Esophagus mucosa (tissue), 1 donor: ENCODE measurements at places on chromosomes 16 and 17.

- ATAC-seq = no peak
Measured at GRCh38 chr17:76011951-76012350, 11.3 kb downstream of the CDK3 start.

- ATAC-seq = no peak
Measured at GRCh38 chr16:56211435-56211981, 20.2 kb downstream of the GNAO1 start.

- no peak for ATAC-seq
Measured at GRCh38 chr16:85412911-85413520, 200.1 kb upstream of the GSE1 start.

- peak; percentile 88 for ATAC-seq
Measured at GRCh38 chr16:21277927-21278706, at the start of gene CRYM. Gene CRYM (minus strand): TSS chr16:21278290. CDS start chr16:21278251, 39 bp downstream.

GRCh38 chr17:83012200-83012785 is 67.1 kb upstream of the METRNL start:
- no peak for ATAC-seq

- no peak for ATAC-seq
Measured at GRCh38 chr17:36525113-36525512, 9.6 kb downstream of the MYO19 start.

DNA sequence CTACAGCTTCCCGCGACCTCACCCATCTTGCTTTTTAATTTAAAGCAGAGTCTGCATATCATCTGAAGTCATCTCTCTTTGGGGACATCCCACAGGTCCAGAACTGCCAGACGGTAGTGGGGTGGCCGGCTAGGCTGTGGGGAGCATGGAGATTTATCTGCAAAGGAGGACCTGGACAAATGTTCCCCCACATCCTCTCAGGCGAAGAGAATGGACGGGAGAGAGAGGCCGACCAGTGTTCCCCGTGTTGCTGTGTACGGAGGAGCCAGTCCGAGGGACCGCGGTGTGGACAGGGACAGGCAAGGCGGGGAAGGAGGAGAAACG is 665 bp upstream of the MT1M start:
- ATAC-seq = no peak

DNA sequence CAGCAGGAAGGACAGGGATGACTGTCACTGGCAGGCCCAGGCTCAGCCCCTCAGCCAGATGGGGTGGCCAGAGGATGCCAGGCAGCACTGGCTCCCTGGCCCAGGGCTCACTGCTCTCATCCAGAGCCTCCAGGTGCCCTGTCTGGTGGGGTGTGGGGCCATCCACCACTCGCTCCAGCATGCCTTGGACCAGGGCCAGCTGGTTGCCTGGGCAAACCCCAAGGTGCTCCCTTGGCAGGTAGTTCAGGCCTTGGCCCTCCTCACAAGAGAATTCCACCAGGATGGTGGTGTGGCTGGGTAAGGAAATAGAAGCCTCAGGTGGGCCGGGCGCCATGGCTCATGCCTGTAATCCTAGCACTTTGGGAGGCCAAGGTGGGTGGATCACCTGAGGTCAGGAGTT is 29.4 kb downstream of the LGALS9 start:
- peak; percentile 16 for ATAC-seq

- peak; percentile 12 for ATAC-seq
Measured at GRCh38 chr16:71895679-71896365, 491 bp downstream of the IST1 start.

DNA sequence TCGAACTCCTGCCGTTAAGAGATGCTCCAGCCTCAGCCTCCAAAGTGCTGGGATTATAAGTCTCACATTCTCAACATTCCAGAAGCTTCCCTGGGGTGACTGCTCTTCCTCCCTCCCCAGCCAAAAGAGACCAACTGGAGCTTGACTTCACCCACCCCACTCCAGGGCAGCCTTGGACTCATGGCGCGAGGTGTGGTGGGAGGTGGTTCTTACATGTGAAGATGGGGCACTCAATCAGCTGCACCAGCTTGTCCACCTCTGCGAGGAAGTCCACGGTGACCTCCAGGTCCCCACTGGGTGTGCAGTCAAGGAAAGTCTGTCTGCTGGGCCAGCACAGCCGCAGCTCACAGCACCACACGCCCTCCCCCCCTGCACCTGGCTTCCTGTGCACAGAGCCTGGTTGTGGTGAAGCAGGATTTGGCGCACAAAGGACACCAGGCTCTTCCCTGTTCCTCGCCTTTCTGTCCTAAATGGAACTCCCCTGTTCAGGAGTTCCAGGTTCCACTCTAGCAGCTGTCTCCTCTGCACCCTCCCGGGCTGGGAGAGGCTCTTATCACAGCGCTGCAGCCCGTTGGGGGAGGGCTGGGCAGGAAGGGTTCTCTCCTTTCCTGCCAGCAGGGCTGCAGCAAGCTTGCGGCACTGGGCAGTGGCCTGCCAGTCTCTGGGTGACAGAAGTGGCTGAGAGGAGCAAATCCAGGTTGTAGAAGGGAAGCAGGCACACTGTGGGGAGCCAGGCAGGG is 9.6 kb upstream of the MTSS2 start:
- ATAC-seq = no peak

GRCh38 chr17:38654411-38655398 is 20.1 kb downstream of the EPOP start:
- ATAC-seq = no peak

GRCh38 chr17:64778240-64779097 is 116.4 kb upstream of the SMURF2 start:
- ATAC-seq = peak; percentile 8

DNA sequence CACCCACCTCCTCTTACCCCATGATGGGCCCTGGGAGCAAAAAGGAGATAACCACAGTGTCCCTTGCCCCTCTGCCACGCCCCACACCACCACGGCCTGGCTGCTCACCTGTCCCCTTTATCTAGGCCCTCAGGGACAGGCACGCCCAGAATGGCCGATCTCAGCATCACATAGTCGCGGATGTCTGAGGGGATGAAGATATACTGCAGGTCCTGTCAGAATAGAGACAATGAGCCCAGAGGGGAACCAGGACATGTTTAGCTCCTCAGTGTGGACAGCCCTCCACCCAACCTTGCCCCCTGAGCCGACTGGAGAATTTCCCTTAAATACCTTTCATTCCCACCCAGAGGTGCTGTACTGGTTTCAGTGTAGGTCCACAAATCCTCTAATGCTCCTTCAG is 15.2 kb downstream of the ST6GALNAC2 start:
- no peak for ATAC-seq

GRCh38 chr16:28502290-28502689 is 4.3 kb downstream of the IL27 start:
- ATAC-seq = no peak

DNA sequence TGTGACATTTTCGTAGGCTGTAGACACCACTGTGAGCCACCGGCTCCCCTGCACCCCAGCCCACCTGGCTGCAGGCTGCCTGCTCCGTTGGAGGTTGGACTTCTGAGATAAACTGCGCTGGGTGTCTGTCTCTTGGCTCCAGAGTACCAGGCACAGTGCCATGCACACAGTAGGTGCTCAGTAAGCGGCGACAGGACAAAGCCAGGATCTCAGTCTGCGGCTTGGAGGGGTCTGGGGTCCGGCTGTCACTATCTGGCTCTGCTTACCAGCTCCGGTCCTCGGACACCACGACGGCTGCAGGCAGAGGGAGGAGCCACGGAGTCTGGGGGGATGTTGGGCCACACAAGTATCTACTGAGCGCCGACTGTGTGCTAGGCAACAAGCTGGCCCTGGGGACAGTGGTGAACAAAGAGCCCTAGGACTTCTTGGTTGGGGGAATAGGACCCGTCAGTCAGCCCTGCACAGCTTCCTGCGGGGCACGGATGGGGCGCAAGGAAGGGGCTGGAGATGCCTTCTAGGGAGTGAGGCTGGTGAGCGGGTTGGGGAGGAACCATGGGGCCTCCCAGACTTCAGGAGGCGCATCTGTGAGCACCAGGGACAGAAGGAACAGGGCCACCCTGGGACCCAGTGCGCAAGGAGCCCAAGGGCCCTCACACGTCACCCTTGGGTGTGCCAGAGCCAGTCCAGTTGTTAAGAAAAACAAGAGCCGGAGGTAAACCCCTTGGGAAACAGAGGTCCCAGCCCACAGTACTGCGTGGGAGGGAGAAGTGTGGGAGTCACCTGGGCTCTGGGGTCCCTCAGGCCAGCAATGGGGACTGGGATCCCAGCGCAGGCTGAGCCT is 17.3 kb downstream of the JPH3 start:
- no peak for ATAC-seq

- peak; percentile 79 for ATAC-seq
Measured at GRCh38 chr17:50908140-50908859, 42.1 kb upstream of the TOB1 start.

- no peak for ATAC-seq
Measured at GRCh38 chr17:17724307-17725010, 43.2 kb downstream of the RAI1 start.

- ATAC-seq = no peak
Measured at GRCh38 chr17:39752241-39752881, 14.6 kb downstream of the GRB7 start.

GRCh38 chr17:44197980-44198720 is 1.5 kb downstream of the ATXN7L3 start:
- peak; percentile 22 for ATAC-seq

GRCh38 chr17:64449545-64449944 is 630 bp downstream of the MILR1 start:
- peak; percentile 29 for ATAC-seq

DNA sequence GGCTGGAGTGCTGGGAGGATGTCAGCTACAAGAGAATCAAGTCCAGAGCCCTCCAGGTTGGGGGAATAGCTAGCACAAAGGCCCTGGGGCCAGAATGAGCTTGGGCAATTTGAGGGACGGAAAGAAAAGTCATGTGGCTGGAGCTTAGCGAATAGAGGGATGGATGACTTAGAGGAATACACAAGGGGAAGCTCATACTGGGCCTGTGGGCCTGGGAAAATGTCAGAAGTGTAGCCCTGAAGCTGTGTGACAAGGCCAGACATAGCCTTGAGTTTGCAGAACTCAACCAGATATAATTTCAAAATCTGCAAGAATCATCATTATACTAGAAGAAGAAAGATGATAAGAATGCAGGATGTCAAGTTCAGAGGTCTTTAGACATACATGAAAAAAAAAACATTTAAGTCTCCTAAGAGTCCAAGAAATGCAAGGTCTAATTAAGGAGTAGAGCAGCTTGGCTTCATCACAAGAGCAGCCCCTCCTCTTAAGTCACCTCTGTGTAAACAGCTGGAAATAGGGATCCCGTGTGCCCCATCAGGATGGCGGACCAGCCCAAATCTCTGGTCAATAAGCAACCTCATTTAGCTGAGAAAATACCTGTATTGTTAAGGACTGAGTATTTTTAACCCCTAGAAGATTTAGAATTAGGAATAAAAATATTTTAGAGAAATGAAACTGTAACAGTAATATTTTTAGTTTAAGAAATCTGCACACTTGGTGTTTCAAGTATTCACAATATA is 66.6 kb downstream of the ABCC12 start:
- no peak for ATAC-seq

GRCh38 chr16:4461250-4462085 is 13.0 kb downstream of the NMRAL1 start:
- ATAC-seq = peak; percentile 50

GRCh38 chr16:2076072-2076865 is 28.5 kb downstream of the TSC2 start:
- ATAC-seq = no peak

DNA sequence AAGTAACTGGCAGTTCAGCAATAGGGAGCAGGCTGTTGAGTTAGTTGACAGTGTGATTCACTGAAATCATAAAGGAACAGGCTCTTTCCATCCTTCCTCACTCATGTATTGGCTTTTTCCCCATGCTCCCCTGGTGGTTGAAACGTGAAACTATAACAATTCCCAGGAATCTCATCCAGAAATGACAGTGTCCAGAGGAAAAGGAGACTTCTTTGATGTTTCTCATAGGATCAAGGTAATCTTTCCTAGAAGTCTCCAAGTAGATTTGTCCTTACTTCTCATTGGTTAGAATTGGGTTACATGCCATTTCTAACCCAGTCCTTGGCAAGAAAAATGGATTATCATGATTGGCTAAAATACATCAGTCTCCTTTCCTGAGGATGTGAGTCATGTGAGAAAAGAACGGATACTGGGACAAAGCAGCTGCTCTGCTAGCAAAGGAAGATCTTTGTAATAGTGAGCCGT is 14.4 kb downstream of the TTC19 start:
- ATAC-seq = peak; percentile 39

- ATAC-seq = peak; percentile 72
Measured at GRCh38 chr16:89378947-89379771, 111.2 kb downstream of the ANKRD11 start.

DNA sequence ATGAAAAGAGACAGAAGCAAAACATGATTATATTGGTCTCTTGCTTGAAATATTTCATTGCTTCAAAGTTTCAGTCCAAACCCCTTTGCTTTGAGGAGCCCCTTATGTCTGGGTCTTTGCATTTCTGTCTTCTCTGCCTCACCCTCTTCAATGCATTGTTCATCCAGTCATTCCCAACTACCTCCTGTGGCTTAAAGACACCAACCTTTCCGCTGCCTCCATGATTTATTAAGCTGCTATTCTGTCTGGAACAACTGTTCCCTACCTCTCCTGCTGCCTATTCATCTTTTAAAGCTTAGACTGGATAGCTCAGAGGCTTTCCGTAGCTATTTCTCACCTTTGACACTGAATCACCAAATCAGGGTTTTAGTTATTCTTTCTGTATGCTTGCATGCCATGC is 2.3 kb downstream of the KRTAP3-2 start:
- no peak for ATAC-seq

- ATAC-seq = no peak
Measured at GRCh38 chr16:79563921-79564320, 36.6 kb downstream of the MAF start.

- ATAC-seq = no peak
Measured at GRCh38 chr17:66737524-66737923, 97.4 kb upstream of the CACNG5 start.

GRCh38 chr16:89749637-89750036 is 28.3 kb downstream of the ZNF276 start:
- ATAC-seq = peak; percentile 76

DNA sequence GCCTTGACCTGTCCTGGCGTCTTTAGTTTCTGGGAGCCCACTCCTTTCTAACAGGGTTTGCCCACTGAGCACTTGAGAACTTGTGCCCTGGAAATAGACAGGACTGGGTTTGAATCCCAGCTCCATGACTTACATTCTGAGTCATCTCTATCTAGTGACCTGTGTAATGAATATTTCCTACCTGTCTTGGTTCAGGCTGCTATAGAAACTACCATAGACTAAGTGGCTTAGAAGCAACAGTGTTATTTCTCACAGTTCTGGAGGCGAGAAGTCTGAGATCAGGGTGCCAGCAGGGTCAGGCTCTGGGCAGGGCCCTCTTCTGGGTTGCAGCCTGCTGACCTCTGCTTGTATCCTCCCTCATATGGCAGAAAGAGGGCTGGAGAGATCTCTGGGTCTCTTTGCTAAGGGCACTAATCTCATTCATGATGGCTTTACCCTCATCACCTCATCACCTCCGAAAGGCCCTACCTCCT is 110.7 kb upstream of the DHX40 start:
- ATAC-seq = no peak
